GF-D8 (cell line): ENCODE measurements at places on chromosomes 7 and 10.

DNA sequence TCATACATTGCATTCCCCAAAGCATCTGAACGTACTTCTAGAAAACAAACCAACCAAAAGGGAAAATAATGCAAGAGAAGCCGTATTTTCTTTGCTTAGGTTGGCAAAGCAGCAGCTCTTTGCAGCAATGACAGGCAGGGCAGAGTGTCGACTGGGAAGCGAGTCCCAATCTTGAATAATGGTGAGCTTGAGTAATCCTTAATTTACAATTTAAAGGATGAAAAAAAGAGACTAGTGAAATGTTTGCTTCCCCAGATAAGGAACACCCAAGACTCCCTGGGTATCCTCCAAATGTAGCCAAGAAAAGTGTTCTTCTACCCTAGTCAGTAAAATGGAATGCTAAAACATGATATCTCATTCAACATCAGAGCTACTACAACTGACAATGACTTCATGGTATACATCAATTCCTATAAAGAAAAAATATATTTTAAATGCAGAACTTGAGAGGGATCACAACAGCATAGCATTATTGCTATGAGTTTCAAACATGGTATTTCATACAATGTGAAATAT is 32.0 kb downstream of the GPAM start:
- DNase-seq: no peak

GRCh38 chr10:92822964-92823363 is 25.4 kb upstream of the EXOC6 start:
- peak; percentile 33 for DNase-seq

- DNase-seq: no peak
These were observed 41.1 kb downstream of the RASGEF1A start for GRCh38 chr10:43225787-43226153.

GRCh38 chr10:31876652-31877352 is 51.8 kb downstream of the ARHGAP12 start:
- DNase-seq: no peak

DNA sequence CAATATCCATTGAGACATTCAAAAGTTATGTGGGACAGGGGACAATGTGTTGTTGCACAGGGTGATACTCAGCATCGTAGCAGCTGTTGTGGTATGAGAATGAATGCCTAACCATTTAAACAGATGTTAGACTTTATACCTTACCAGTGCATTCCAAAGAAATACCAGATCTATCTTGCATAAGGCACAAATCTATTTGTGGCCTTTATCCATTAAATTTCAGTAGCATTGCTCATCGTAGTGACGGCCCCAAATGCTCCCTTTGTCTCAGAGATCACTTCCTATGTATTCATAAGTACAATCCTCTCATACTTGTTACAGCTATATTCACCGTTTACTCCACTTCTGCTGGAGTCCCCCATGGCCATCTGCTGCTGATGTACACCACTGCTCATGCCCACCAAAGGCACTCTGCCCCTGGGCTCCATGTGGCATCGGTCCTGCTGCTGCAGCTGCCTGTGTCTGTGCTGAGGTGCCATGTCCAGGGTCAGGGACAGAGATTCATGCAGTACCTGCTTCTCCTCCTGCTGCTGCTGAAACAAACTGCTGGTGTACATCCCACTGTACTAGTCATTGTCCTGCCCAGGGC is 96.3 kb downstream of the CPED1 start:
- no peak for DNase-seq

DNA sequence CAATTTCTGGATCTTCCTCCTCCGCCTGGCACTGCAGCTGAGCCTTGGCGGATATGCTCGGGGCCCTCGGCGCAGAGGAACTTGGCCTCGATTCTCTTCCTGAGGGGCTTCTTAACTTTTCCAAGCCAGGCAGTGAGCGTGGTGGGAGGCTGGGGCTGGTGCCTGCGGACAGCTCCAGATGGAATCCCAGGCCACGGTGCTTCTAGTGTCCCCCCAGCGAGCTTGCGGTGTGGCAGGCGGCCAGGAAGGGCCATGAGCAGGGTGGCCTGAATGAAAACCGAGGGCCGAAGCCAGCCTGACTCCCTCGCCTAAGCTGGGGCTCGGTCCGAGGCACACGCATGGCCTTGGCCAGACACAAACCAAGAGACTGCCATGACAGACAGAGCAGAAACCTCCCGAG is 31.3 kb downstream of the RCC1L start:
- DNase-seq: no peak

- DNase-seq: peak; percentile 75
These were observed 50.6 kb downstream of the PWWP2B start for GRCh38 chr10:132447446-132448247.

- no peak for DNase-seq
These were observed 181.5 kb downstream of the THSD7A start for GRCh38 chr7:11650500-11650899.

DNA sequence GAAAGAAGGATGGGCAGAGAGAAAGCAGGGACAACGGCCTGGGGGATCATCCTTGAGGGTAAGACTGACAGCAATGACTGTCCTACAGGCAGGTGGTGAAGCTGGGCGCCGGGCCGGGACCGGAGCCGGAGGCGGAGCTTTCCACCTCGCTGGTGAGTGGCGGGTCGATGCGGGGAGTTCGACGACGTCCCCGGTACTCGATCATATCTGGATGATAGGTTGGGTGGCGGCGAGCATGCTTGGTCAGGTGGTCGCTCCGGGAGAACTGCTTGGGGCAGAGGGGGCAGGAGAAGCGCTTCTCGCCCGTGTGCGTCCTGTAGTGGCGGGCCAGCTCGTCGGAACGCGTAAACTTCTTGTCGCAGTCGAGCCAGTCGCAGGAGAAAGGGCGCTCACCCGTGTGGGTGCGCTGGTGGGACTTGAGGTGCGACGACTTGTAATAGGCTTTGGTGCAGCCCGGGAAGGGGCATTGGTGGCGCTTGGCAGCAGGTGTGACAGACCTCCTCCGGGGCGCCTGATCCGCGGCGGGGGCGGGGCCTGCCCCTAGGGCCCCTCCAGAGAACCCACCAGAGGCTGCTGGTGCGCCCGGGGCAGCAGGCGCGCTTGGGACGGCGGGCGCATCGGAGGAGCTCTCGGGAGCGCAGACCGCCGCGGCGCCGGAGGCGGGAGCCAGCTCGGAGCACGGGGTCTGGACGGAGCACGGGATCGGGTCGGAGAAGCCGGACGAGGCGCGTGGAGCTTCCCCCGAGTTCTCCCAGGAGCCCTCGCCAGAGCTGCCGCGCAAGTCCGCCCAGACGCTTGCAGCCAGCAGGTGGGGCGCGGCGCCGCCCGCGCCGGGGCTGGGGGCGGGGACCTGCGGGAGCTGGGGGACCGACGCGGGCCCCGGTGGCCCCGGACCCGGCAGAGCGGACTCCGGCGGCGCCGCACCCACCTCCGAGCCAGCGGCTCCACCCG is 752 bp downstream of the KLF14 start:
- DNase-seq: no peak

DNA sequence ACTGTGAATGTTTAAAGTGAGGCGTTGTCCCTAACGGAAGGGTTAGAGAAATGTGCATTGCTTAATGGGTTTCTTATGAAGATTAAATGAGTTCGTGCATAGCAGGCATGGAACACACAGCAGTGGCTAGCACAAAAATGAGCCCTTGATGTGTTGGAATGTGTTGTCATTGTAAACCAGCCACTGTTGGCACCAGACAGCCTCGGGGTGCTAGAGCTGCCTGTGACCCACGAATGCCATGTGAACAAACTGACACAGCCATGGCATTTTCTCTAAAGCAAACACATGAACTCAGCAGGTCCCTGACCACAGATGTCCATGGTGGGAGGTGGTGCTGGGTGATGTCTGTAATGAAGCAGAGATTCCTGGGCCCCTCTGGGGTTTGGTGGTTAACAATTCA is 111.1 kb upstream of the DPP6 start:
- DNase-seq: no peak

- DNase-seq: no peak
These were observed 10.3 kb downstream of the PKD1L1 start for GRCh38 chr7:47937711-47938573.

DNA sequence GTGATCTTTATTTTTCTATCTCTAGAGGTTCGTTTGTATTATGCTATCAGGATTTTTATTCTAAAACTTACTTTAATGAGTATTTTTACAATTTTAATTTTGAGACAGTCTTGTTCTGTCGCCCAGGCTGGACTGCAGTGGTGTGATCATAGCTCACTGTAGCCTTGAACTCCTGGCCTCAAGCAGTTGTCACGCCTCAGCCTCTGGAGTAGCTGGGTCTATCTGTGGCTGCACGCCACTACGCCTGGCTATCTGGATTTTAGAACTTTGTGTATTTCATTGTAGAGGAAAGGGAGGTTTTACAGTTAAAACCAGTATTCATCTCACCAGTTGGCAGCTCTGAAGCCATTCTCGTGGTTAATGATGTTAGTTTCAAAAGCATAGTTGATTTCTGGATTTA is 25.9 kb downstream of the DNAJB6 start:
- DNase-seq: no peak

- DNase-seq: no peak
These were observed 96.5 kb downstream of the TACC2 start for GRCh38 chr10:122085423-122085911.

- no peak for DNase-seq
These were observed 24.4 kb downstream of the C7orf57 start for GRCh38 chr7:48059706-48060105.

DNA sequence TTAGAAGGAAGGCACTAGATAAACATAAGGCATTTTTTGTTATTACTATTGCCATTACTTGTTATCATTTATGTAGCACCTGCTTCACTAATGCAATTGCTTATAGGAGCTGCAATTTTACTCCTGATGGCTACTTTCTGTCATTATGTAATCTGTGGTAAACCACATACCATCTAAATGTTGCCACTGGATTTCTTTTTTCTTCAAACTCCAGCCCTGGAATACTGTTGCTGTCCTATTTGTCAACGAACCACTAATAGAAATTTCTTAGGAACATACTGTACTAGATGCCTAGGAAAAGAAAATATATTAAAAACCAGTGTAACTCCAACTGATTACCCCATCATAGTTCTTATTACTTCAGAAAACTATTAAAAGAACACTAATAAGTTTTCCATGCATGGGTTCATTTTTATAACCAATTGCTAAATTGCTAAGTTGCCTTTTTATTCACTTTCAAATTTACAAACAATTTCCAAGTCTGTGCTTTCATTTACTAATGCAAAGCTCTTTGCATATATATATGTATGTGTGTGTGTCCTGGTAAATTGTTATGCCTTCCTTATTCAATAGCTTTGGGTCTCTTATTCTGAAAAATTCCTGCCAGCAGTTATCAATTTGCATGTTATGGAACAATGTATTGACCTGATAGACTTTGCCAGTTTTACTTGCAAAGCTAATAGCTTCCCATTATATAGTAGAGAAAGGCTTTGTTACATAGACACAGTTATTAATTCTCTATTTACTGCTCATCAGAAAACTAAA is 287.4 kb downstream of the EXOC4 start:
- peak; percentile 48 for DNase-seq
